ENCODE measurements at places on chromosomes 1 and 21.

GRCh38 chr1:198483006-198483405, 57.5 kb downstream of the ATP6V1G3 start:
- no peak for DNase-seq

DNA sequence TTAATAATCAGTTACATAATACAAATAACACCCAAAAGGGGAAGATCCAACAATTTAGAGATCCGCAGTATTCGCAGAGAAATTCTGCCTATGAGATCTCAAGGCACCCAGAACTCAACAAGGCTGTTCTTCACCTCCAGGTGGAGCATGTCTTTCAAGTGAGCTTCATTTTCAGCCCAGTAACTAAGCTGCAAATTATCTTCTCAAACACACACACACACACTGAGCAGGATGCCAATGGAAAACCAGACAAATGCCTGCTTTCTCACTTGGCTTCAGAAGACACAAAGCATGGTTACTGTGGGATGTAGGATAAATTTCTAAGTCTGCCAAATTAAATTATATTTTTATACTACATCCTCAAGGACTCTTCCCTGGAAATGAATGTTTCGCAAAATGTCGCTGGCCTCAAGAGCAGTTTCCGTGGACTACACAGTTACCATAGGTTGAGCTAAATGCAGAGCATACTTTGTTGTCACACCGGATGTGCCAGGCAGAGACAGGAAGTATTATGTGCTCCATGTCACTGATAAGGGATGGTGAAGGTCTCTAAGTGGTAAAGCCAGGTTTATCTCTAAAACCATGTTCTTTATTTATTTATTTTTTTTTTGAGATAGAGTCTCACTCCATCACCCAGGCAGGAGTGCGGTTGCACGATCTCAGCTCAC, 30.3 kb downstream of the UBR4 start:
- DNase-seq: no peak

- no peak for DNase-seq
These were observed 270.3 kb downstream of the RWDD3 start for GRCh38 chr1:95504321-95504720.

DNA sequence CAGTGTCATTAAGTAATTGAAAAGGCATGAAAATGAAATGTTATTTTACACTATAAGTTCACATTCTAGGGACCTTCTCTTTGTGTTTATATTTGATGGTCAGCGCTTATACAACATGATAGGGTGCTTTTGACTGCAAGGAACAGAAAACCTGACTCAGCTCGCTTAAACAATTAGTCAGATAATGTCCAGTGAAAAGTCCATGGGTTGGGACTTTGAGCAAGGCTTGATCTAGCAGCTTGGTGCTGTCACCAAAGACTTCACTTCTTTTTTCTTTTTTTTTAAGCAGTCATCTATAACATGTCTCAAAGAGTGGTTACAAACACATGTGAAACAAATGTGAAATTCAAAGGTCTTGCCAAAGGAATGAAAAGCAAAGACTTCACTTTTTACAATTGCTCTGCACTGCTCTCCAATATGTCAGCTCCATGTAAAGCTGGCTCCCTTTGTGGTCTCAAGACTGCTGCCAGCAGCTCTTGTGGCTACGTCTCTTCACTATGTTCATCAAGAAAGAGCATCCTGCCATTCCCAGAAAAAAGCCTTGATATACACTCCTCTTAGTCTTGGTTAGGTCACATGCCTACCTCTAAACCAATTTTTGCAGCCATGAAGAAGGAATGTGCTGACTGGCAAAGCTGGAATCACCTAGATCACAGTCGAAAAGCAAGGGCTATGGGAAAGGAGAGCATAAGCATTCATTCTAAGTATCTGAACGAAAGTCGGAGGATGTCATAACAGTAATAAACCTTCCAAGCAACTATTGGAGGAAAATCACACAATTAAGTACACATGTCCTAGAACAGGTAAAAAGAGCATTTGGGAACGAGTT, 15.2 kb downstream of the F3 start:
- no peak for DNase-seq

DNA sequence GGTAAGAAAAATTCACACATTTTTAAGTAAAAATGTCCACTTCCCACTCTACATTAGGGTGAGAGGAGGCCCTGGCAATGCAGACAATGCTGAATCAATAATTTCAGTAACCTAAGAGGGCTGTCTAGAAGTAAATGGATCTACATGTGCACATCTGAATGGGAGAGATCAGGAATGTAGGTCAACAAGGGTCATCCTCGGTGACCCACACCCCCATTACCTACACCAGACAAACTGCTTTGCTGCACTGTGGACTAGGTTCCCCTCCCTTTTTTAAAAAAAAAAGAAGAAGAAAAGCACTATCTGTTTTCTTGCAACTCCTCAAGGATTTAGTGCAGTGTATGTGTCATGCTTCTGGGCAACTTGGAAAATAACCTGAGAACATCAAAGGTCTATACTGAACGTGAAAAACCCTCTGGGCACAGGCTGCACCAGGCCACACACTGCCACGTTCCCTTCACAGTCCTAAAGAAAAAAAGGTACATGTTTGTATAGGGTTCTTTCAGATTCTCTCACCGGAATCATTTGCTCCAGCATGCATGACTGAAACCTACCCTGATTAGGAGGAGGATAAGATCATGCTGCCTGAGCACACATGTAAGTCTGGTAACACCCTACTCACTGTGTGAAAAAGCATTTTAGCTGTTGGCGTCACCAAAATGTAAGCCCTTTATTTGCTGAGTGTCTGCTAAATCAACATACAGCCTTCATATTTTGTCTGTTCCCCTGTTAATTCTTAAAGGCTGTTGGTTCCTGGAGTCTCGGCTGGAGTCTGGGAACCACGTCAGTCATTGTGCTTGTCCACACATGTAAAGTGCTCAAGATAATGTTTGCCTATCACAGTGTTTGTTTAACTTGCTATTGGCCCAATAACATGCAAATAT, 341.0 kb downstream of the SMYD3 start:
- no peak for DNase-seq

GRCh38 chr21:33028287-33028670, 2.5 kb downstream of the OLIG2 start:
- DNase-seq: no peak

Data from GM06990 (cell line).